ENCODE measurements at places on chromosomes 2 and 18. TPM values are rescaled to one million over a fixed set of nuclear protein-coding genes. Genes with fewer than 3 reads are reported as not detected.

- DNase-seq = no peak
Measured at GRCh38 chr2:204550751-204551511, 5.7 kb downstream of the PARD3B start.

DNA sequence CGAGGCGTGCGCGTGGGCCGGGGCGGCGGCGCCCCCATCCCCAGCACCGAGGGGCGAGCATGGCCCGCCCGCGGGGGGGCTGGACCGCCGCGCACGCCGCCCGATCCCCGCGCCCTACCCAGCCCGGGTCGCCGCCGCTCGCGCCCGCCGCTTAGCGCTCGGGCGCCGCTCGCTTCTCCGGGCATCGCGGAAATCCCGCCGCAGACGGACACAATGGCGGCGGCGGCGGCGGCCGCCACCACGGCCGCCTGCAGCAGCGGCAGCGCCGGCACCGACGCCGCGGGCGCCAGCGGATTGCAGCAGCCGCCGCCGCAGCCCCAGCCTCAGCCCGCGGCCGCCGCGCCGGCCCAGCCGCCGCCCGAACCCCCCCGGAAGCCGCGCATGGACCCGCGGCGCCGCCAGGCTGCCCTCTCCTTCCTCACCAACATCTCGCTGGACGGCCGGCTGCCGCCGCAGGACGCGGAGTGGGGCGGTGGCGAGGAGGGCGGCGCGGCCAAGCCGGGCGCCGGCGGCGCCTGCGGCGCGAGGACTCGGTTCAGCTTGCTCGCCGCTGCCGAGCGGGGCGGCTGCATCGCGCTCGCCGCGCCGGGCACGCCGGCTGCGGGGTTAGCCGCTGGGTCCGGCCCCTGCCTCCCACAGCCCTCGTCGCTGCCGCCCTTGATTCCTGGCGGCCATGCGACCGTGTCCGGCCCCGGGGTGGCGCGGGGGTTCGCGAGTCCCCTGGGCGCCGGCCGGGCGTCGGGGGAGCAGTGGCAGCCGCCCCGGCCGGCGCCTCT, 453 bp downstream of the CABLES1 start:
- DNase-seq = no peak

GRCh38 chr2:239908308-239908707, 116.8 kb downstream of the NDUFA10 start:
- DNase-seq = no peak

- no peak for DNase-seq
Measured at GRCh38 chr18:23311351-23312121, 141.6 kb upstream of the RIOK3 start.

GRCh38 chr2:106886916-106887758, 1.2 kb upstream of the ST6GAL2 start:
- DNase-seq = no peak

GRCh38 chr2:199144036-199144435, 313.7 kb downstream of the SATB2 start:
- DNase-seq = no peak

DNA sequence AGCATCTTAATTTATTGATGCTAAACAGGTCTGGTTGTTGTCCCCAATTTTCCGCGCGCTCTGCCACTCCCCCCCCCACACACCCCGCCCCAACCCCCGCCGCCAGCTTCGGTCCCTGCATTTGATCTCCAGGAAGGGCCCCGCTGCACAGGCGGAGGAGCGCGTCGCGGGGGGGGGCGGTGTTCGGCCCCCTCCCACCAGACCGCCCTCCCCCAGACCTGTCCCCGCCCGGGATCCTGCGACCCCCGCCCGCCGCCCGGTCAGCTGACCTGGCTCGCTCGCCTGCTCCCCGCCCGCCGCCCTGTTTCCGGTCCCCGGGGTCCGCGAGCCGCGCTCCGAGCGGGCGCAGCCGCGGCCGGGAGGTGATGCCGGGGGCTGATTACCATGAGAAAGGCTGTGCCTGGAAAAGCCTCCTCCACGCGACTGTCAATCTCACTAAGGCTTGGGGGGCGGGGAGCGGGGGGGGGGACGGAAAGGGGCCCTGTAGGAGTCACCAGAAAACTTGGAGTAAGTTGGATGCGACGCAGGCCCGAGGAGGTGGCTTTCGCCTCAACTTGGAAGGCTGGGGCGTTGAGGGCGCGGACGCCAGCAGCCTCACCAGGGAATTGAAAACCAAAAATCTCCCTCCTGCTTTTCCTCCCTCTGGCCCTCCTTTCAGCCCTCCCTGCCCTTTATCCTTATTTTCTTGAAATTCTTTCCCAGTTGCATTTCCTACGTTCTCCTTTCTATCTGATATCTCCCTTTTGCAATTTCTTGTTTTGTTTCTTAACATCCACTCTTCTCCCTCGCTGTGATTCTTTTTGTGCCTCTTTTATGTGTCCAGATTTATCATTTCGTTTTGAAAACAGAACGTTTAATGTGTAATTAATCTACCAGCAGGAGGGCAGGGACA, 4.4 kb upstream of the ZEB2 start:
- no peak for DNase-seq

GRCh38 chr18:3667255-3668137, 217.5 kb downstream of the TGIF1 start:
- no peak for DNase-seq

- DNase-seq = no peak
Measured at GRCh38 chr2:137924019-137924418, 40.3 kb upstream of the HNMT start.

- no peak for DNase-seq
Measured at GRCh38 chr2:231571661-231572191, 20.9 kb upstream of the TEX44 start.

- DNase-seq = no peak
Measured at GRCh38 chr2:38871432-38871831, 4.3 kb downstream of the DHX57 start.

- no peak for DNase-seq
Measured at GRCh38 chr2:229153267-229153666, 117.8 kb downstream of the PID1 start.

GRCh38 chr2:115652652-115653051, 1210.2 kb downstream of the DPP10 start:
- no peak for DNase-seq

DNA sequence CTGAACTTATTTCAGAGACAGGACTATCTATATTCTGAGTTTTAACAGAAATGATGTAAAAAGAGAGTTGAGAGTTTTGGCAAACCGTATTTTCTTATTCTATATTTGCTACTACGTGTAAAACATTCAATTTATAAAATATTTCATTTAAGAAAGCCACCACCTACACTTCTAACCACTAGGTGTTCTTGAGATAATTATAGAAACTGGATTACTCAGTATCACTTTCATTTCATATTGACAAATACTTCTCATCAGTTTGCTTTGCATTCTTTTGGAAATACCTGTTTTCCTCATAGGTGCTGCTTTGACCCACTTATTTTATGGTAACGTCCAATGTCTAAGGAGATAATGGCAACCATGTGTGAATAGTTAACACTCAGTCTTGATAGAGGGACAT, 103.3 kb upstream of the LYPD1 start:
- DNase-seq = no peak

- no peak for DNase-seq
Measured at GRCh38 chr2:223945755-223946154, 620 bp upstream of the WDFY1 start.

DNA sequence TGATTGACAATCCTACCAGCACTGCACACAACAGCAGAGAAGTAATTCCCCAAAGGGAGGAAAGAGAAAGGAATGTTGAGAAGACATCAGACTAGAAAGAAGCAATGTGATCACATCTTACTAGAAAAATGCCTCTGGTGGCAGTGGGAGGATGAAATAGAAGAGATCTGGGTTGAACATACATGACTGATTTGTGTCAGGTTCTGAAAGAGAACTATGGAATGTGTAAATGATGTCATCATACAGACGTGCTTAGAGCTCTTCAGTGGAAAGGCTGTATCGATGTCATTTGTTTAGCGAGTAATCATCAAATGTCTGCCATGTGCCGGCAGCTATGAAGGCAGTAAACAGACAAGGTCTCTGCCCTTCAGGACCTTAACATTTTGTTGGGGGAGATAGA, 24.9 kb downstream of the GORASP2 start:
- no peak for DNase-seq

GRCh38 chr18:76275727-76276313, 219.2 kb downstream of the ZNF516 start:
- DNase-seq = no peak

DNA sequence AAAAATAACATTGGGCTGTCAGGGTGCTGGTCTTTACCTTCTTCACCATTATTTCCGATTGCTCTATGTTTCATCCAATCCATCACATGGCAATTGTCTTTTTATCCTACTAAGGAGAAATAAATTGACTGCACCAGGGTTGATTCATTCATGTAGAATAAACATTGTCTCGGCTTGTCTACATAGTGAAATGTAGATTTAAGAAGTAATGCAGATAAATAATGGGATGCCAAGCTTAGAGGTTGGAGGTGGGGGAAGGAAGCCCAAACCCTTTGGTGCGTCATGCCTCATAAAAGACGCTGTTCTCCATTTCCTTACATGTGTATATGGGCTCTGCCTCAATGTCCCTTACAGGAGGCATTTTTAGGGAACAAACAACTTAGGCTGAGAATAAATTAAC, 117.8 kb downstream of the ALK start:
- DNase-seq = no peak

DNA sequence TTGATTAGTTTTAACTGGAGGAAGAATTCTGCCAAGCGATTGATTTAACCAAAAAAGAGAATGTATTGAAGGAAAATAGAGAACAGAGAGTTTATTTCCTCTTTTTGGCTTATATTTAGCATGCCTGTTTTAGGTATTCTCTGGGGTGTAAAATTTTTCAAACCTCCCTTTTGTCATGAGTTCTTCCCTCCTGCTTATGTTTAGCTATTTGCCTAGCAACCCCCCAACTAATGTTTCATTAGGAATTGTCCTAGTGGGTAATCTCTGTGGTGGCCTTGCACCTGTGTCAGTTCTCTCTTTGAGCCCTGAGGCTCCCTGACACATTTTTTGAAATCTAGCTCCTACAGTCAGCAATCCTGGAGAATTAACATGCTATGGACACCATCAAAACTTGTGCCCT, 12.5 kb upstream of the REG1B start:
- DNase-seq = no peak

DNA sequence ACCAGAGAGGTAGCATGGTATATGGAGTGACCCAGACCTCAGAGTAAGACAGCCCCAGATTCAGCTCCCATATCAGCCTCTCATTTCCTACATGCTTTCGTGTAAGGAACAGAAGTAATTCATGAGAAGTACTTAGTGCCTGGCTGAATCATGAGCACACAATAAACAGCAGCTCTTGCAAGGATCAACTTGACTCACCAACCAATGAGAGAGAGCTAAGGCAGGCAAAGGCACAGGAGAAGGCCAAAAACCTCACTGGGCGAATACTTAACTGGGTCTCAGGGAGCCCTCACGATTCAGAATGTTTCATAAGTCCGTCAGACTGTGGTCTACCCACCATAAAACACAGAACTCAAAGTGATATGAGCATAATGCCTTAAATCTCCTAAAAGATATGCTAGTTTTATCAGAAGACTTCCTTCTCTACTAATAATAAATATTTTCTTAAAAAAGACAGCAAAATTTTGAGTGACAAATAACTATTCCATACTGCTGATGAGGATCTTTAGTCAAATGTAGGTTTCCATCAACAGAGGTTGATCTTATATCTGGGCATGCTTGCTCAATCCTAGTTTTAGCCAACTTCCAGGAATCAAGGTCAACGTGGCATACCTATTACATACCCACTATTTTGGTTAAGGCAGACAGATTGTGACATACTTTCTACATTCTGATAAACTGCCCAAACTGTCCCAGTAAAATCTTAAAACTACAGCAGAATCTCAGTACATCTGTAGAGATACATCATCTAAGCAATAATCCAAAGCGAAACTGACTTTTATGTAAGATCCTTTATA, 34.9 kb downstream of the IMMT start:
- DNase-seq = no peak

- no peak for DNase-seq
Measured at GRCh38 chr2:25838152-25838756, 40.0 kb downstream of the ASXL2 start.

GRCh38 chr2:218000136-218000535, 2.7 kb downstream of the TNS1 start:
- no peak for DNase-seq

DNA sequence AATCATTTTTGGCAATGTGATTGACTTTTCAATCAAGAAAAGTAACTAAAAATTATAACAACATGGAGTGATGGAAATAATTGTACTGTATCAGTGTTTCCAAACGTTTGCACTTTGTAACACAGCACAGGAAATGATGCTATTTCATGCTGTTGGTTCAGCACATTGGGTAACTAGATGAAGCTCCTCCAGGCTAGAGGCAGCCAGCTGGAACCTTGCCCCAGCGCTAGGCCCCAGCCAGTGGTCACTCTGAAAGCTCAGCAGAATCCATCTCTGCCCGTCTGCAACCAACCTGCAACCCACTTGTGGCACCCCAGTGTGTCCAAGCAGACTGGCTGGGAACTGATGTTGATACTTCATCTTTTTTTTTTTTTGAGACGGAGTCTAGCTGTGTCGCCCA, 15.3 kb downstream of the UNC50 start:
- DNase-seq = no peak

DNA sequence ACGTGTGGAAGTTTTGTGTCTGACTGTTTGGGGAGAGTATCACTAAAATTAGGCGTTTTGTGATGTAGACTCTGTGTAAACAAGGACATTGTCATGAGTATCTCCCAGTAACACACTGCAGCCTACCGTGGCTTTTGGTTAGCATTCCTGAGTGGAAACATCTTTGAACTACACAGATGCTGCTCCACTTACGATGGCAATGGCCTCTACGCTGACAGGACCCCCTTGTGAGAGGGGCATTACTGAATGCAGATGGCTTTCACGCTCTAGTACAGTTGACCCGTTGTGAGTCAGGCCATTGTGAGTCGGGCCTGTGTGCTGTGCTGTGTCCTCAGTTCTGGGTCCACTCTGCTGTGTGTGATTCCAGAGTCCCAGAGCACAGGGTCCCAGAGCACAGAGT, 34.4 kb upstream of the ADNP2 start:
- DNase-seq = no peak

- DNase-seq = peak; percentile 39
Measured at GRCh38 chr2:7567646-7568045, 650.4 kb downstream of the RNF144A start.

- DNase-seq = no peak
Measured at GRCh38 chr2:197235711-197236110, 74.9 kb downstream of the ANKRD44 start.

- DNase-seq = no peak
Measured at GRCh38 chr2:150165988-150166312, 321.5 kb downstream of the RND3 start.

GRCh38 chr18:59881728-59882656, 17.8 kb upstream of the PMAIP1 start:
- no peak for DNase-seq

AP1S3 gene
- total RNA-seq = 9.2 TPM

ANKRD30BL gene
- total RNA-seq = not detected

CRYBA2 gene
- not detected for total RNA-seq

C1QL2 gene
- total RNA-seq = not detected

PLCL1 gene
- 0.40 TPM for total RNA-seq

PLEK gene
- total RNA-seq = 319 TPM

MC4R gene
- total RNA-seq = not detected

ZSWIM2 gene
- total RNA-seq = not detected

STARD6 gene
- total RNA-seq = 0.33 TPM

MYO3B gene
- total RNA-seq = 2.6 TPM

TMEM163 gene
- total RNA-seq = not detected
